ENCODE measurements at places on chromosomes 6 and 20.

DNA sequence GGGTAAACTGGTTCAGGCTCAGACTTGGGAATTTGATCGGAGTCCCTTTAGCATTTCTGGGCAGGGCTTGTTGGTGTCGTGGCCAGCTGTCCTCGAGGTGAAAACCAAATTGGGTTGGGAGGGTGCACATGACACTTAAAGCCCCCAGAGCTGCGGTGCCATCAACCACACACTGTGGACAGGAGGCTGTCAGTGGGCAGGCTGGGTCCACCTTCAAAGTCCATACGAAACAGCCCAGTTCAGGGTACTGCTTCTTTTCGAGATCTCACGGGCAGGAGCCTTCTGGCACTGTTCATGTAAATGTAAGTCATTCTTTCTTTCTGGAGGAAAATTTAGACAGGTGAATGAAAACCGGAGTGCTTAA is 7.0 kb downstream of the SYNJ2 start:
- no peak for DNase-seq

- no peak for DNase-seq
These were observed 60.1 kb upstream of the E2F3 start for GRCh38 chr6:20341564-20341963.

GRCh38 chr6:90066697-90067096 is 172.4 kb downstream of the GJA10 start:
- DNase-seq: no peak

GRCh38 chr20:32743237-32744112 is at the start of gene COMMD7:
Gene COMMD7 (minus strand): TSS chr20:32743467. CDS start chr20:32743391, 76 bp downstream.
- DNase-seq: peak; percentile 66

DNA sequence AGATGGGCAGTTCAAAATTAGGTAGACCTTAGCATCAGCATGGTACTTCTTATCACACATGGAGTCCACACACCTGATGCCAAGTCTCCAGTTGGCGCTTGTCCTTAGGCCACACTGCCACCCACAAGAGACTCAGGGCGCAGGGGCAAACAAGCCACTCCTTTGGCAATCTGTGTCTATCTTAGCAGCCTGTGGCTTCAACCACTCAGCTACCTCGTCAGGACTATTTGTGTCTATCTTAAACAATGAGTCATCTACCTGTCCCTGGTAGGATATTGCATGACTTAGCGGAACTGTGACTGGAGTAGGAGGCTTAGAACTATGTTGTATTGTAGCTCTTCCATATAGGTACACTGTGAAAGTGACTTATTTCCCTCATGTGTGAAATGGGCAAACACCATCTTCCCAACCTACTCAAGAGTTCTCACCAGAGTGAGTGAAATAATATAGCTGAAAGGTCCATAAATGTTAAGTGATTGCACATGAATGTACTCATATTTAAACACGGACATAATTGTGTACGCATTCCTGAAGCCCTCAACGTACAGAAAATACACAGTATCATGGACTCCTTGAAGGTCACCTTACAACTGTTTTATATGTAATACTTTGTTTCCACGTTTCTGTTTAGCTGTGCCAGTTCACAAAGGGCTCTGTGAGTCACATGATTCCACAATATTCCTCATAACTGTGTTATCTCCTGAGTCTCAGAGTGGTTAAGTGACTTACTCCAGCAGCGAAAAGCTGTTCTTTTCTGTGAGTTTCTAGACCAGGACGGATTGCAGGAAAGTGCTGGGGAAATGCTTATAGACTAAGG is 1.6 kb downstream of the TRIM27 start:
- DNase-seq: no peak

DNA sequence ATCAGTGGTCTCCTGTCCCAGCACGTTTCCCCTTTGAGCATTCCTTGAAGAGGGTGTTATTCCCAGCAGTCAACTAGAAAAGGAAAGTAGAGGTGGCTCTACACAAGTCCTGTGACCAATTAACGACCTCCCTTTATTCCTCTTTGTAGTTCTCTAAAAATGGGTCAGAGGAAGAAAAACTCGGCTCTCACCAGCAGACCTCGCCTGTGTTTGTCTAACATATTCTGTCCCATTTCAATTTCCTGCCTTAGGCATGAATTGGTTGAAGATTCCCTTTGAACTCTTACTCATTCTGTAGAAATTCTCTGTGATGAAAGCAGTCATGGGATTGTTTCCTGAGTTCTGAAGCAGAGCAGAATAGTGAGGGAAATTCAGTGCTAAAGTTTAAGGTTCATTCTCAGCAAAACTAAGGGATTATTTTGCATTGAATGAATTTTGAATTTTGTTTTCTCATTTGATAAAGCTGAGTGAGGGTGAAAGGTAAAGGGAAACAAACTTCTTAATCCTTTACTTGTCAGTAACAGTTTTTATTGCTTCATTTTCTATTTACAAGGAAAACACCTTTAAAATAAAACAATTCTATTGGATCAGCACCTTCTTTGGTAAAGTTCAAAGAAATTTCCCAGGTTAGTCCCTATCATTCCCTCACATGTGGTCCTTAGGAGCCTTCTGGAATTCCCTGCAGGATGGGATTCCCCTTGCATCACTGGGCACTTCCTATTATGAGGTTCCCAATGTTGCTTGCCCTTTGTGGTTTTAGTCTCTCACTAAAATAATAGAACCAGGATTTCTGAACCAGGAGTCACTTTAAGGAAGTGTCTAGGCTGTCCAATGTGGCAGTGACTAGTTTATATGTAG is 105.8 kb downstream of the SLX4IP start:
- no peak for DNase-seq

GRCh38 chr6:100455230-100456124 is 9.2 kb downstream of the SIM1 start:
- DNase-seq: no peak

GRCh38 chr6:134199848-134200606 is 117.9 kb downstream of the SGK1 start:
- no peak for DNase-seq

DNA sequence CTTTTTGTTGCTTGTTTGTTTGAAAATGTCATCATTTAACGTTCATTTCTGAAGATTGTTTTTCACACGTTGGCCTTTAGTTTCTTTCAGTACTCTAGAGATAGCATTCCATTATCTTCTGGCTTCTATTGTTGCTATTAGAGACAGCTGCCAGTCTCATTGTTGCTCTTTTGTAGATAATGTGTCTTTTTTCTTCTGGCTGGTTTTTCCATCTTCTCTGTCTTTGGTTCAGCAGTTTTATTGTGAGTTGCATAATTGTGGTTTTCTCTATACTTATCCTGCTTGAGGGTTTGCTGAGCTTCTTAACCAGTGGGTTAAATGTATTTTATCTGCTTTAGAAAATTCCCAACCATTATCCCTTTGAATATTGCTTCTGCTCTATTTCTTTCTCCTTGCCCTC is 23.2 kb upstream of the AIG1 start:
- no peak for DNase-seq

GRCh38 chr6:14110001-14110818 is 7.4 kb upstream of the CD83 start:
- DNase-seq: no peak

- DNase-seq: no peak
These were observed 112.9 kb downstream of the TBC1D7 start for GRCh38 chr6:13215390-13215789.

- no peak for DNase-seq
These were observed 40.5 kb downstream of the TGM6 start for GRCh38 chr20:2421247-2421646.

DNA sequence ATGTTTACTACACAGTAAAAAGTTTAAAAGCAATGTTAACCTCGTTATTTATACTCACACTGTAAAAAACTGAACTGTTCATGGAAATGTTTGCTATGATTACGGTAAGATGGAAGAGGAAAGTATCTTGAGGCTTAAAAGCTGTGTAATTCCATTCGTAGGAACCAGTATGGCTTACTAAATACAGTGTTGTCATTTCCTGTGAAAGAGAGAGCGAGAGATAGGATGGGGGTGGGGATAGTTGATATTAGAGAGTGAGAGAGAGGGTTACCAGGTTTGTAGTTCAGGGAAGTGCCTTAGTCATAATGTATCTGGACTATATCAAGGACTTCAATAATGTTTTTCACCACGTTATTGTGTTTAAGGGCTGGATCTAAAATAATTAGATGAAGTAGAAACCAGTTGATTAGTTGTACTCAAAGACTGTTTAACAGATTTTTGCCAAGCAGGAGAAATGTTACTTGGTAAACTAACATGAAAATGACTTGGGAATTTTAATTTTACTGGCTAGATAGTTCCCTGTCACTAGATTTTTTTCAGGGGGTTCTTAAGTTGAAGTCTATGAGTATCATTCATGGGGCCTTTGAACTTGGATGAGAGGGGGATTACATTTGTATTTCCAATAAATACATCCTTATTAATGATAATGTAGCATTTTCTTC is 30.4 kb downstream of the AFDN start:
- no peak for DNase-seq

GRCh38 chr20:1894471-1894950 is 696 bp upstream of the SIRPA start:
- no peak for DNase-seq

DNA sequence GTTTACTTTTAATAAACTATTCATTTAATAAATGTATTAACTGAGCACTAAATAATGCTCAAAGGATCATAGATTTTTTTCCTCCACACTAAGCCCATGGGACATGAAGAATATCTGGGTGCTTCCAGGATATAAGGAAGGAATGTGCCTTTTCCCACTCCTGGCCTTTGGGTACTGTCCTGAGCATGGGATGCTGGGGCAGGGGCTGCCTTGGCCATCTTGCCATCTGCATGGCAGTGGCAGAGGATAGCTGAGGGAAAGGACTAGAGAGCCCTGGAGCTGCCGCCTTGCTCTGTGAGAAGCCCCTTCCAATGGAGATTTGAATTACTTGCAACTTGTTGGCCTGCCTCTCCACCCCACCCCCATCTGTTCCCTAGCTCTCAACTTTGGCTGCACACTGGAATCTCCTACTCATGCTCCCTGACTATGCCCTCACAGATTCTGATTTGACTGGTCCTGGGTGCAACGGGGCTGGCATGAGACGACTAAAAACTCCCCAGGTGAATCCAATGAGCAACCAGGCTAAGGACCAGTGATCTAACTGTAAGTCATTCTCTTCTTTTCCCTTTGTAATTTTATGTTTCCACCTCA is 15.6 kb downstream of the DDRGK1 start:
- no peak for DNase-seq

- DNase-seq: no peak
These were observed 601.5 kb upstream of the NRSN1 start for GRCh38 chr6:23524548-23524947.

DNA sequence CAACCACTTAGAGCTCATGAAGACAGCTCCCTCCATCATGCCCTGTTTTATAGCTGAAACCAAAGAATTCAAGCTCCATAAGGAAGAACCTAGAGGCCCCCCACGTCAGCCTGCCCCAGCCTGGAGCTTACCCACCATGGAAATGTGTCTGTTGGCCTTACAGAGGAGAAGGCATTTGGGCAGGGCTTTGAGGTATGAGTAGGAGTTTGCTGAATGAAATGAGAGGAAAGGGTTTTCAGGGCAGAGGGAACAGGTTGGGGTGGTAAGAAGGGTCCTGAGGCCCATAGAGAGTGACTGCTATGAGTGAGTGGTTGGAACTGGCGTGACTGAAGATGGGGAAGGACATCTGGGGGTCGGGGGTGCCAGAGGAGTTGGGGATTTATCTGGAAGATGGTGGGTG is 12.7 kb upstream of the GATA5 start:
- DNase-seq: no peak

DNA sequence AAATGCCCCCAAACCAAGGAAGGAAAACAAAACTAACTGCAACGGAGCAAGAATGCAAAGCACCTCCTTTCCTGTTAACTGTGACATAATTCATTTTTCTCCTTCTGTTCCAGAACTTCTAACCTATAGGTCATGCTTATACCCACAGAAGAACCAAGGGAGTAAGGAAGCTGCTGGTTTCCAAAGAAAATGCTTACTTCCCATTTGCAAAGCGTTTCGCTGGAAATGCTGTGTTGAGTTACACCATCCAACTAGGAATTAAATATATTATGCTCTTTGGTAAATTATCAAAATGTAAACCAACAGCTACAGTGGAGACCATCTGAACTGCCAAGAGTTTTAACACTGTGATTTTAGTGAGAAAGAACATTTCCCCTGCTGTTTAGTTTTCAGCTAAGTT is 42.9 kb downstream of the ATXN1 start:
- DNase-seq: no peak

GRCh38 chr6:34575326-34575725 is 19.2 kb upstream of the SPDEF start:
- DNase-seq: no peak

DNA sequence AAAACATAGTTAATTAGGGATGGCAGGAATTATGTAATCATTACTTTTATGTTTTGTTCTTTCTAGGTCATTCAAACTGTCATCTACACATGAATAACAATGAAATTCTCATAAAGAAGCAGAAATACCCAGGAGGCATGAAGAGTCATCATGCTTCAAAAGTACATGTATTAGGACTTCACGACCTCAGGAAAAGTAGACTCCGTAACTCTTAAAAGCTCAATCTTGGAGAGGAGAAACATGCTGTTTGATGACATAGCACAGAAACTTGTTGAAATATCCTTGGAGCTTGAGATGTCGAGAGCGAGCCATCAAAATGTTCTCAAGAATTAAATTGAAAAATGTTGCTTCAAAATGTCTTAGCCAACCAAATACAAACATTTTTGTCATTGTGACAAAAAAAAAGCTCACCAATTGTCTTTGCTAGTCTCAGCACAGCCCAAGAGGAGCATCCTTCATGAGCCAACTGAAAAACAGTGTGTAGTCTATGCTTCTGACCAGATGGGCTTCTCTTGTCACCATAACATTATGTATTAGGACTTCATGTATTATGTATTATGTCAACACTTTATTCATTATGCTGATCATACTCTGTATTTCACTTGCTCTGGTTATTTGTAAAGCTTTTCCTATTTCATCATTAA is 28.2 kb upstream of the ANKEF1 start:
- no peak for DNase-seq

GRCh38 chr6:111523484-111524167 is 40.6 kb upstream of the REV3L start:
- no peak for DNase-seq

DNA sequence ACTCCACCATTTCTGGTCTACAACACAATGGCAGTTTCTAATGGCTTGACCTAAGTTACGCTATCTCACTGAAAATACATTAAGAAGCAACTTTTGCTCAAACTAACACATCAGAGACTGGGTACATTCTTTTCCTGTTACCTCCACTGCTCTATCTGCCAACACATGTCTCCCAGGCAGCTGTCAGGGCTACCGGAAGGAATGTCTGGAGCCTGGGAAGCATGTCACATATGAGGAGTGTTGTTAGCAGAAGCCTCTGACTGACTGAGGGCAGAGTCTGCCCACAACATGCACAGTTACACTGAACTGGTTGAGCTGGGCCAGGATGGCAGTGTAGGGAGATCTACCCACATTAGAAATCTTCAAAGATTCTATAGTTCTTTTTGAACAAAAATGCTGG is 264.5 kb downstream of the KIF16B start:
- no peak for DNase-seq
